ENCODE measurements at places on chromosomes 3 and 15. TPM values are rescaled to one million over a fixed set of nuclear protein-coding genes. Genes with fewer than 3 reads are reported as not detected.
A peak's percentile ranks its signal among the peaks of the same experiment; 100 is the strongest.

- no peak for DNase-seq
These were observed 393.6 kb upstream of the TPM1 start for GRCh38 chr15:62648954-62649353.

The TM4SF4 gene
- total RNA-seq, result 0.49 TPM

- DNase-seq, result peak; percentile 79
These were observed 89.7 kb downstream of the AQP9 start for GRCh38 chr15:58227706-58228543.

DNA sequence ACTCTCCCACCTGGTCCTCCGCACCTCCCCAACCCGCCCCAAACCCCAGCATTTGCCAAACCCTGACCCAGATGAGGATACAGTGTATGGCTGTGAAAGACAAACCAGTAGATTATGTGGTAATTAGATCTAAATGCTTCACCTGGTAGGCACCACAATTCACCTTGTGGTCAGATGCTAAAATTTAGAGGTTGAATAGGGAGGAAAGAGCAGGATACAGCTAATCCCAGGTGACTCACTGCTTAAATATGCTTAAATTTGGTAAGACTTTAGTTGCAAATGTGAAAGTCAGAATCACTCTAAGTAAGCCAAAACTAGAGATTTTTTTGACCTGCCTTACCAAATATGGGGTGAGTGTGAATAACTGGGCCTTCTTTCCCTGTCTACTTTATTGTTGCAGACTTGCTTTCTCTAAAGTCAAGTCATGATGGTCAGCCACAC lies 105.5 kb downstream of the MME start:
- DNase-seq, result no peak

The UCN2 gene
- not detected for total RNA-seq

The HTR3E gene
- total RNA-seq, result not detected

- DNase-seq, result no peak
These were observed 127.8 kb downstream of the HCN4 start for GRCh38 chr15:73240866-73241499.

DNA sequence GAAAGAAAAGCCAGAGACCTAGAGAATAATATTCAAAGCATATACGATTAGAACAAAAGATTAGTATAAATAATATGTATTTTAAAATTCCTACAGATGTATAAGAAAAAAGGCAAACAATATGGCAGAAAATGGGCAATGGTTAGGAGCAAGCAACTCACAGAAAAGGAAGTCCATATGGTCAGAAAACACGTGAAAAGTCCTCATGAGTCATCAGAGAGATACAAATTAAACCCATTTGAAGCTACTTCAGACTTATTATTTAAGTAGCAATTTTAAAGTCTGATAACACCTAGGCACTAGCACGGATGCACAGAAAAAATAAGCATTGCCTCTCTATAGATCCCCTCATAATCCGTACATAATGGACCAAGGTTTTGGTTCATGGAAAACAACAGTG lies 25.6 kb downstream of the SLC7A14 start:
- no peak for DNase-seq

- peak; percentile 39 for DNase-seq
These were observed 1.6 kb upstream of the PPM1L start for GRCh38 chr3:160754371-160754854.

DNA sequence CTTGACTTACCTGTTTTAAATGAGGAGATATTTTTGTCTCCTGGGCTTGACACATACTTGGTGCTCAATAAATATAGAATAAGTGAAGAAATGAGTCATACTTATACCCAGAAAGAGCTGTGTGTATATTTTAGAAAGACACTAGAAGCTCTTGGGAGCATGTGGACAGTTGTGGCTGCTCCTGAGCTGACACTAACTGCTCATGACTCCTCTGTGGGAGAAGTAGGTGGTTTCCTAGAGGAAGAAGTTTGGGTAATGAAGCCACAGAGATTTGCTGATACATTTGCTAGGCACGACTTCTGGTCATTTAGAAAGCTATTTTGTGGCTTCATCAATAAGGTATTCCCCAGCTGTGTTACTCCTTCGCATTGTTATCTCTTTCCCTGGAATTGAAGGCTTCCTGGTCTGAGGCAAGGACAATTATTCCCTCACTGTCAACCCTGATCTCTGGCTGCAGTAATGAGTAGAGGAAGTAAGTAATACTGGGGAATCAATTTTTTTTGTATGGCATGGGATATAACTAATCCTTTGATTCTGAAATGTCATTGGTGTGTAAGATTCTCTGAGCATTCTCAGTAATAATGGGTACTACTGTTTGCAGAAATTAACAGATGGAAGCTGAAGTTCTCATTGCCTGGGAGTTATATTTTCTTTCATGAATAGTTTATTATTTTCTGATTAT lies 79.6 kb upstream of the DCBLD2 start:
- no peak for DNase-seq

The CYP1A2 gene
- total RNA-seq, result 0.32 TPM

- DNase-seq, result no peak
These were observed 928.5 kb upstream of the ROBO1 start for GRCh38 chr3:80696280-80696679.

DNA sequence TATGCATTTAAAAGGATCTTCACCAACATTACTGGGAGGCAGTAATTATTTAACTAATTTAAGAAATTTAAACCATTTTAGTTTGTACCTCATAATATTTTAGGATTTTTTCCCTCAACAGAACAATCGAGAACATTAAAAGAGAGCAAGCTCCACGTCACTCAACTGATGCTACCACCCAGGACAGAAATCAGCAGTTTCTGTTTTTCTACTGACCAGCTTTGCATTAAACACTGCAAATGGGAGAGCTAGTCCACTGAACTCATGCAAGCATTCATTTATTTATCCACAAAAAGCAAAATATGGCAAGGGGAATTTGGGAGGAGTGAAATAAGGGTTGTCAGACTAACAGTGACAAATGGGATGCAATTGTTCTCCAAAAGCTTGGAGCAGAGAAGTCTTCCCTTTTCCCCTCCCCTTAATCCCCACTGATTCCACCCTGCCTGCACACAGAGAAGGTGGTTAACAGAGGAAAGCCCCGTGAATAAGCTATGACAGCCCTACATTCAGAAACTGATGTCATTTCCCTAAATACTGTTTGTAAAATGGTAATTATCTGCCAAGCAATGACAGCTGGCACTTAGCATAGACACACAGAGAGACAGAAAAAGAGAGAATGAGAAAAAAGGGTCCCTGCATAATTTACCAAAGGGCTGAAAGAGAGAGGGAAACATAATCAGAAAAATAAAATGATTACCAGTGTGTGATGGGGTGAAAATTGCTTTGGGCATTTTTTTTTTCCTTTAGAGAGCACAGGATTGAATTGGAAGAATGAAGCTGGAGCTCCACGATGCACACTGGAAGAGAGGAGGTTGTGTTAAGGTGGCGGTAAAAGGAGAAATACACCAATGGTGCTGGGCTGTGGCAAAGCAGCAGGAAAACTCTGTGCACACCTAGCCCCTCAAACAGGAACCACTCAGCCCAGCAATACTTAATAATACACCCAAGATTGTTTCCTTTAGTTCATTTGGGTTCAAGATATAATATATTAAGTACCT lies 777.4 kb downstream of the TUSC7 start:
- DNase-seq, result no peak

GRCh38 chr15:88490036-88490435 lies 22.5 kb downstream of the MRPS11 start:
- DNase-seq, result no peak

The CCDC191 gene
- total RNA-seq, result 4.1 TPM

GRCh38 chr3:169466990-169467389 lies 196.5 kb downstream of the MECOM start:
- DNase-seq, result no peak

GRCh38 chr15:57611123-57611522 lies 19.4 kb downstream of the MYZAP start:
- DNase-seq, result no peak

DNA sequence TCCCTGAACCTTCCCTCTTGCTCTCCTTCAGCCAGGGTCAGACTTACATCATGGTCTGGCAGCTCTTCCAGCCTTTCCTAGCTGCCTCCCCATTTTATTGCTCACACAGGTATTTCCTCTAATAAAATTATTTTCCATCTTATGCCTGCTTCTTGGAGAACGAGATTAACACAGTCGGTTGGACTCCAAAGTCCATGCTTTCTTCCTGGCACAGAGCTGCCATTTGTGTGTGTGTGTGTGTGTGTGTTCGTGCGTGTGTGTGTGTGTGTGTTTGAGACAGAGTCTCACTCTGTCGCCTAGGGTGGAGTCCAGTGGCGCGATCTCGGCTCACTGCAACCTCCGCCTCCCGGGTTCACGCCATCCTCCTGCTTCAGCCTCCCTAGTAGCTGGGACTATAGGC lies 15.5 kb downstream of the FSD2 start:
- DNase-seq, result no peak

The MAP3K13 gene
- 37.6 TPM for total RNA-seq

GRCh38 chr3:121592856-121593702 lies at the start of gene FBXO40:
Gene FBXO40 (plus strand): TSS chr3:121593379. CDS start chr3:121620576, 27,197 bp downstream.
- no peak for DNase-seq

DNA sequence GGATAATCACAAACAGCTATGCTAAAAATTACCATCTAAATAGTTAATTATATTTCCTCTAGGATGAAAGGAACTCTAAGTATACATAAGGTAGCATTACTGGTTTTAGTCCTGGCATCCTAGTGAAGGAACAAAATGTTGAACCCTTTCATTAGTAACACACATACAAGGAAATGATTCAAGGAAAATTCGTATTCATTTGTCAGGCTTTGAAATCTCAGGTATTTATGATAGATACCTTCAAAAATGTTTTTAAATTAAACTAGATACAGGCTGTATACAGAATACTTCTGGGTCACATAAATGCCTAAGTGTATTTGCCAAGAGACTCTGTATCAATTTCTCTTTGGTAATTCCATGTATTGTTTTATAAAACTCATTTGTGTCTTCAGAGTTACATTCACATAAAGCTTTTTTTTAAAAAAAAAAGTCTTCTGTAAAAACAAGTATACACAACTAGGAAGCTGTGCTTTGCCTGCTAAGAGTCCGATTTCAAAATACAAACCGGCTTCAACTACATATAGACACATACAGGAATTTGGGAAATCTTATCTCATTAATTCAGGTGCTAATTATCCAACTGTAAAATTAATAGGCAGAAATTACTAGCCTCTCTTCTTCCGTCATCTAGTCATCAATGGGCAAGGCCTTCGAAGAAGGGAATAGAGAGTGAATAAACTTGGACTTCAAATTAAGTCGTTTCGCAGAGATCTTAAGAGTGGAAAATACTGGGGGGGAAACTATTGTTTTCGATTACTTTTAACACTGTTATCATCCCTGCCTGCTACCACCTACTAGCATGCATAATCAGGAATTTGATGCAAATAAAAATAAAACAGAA lies 1.3 kb downstream of the SECISBP2L start:
- DNase-seq, result no peak

The GXYLT2 gene
- total RNA-seq, result 8.4 TPM

The CELSR3 gene
- 1.2 TPM for total RNA-seq

- DNase-seq, result no peak
These were observed 64.5 kb upstream of the ZNF280D start for GRCh38 chr15:56797720-56798275.

DNA sequence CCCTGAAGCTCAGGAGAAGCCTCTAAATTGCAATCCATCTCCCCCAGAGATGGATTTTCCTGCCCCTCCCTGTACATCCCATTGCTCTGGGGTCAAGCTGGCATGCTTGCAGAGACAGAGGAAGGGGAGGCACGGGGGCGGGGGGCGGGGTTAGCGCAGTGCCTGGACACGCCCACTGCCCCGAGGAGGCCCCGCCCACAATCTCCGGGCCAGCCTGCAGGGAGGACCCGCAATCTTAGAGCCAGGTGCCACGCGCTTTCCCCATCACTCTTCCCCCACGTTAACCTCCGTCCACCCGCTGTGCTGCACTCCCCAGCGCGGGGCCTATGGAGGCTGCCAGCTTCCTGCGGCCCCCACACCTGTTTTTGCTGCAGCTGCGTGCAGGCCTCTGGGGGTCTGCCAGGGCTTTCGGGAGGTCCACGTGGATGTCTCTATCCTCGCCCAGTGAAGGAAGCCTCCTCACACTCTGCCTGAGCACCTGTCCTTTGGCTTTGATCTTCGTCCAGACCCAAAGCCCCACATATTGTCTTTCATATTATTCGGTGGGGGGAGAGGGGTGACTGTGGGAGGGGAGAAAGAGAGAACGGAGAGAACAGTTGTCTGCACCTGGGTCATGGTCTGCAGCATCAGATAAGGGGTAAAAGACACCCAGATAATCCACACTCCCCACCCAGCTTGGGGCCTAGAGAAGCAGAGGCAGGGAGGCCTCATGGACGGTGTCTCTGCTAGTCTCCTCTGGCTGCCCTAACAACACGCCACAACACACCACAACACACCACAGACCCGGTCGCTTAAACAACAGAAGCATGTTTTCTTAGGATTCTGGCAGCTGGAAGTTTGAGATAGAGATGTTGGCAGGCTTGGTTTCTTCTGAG lies 118.0 kb upstream of the MEF2A start:
- peak; percentile 55 for DNase-seq

DNA sequence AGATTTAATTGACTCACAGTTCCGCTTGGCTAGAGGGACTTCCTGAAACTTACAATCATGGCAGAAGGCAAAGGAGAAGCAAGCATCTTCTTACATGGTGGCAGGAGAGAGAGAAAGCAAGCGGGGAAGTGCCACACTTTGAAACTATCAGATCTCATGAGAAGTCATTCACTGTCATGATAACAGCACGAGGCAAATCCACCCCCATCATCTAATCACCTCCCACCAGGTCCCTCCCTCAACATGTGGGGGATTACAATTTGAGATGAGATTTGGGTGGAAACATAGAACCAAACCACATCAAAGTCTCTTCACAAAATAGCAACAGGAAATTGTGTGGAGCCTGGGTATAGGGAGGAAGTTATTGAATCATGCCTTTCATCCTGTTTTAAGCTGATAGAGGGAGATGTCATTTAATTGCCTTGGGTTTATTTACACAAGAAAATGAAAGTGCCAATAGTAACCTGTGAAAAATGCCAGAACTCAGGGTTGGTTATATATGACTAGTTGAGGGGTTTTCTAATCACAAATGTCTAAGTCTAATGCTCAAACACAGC lies 624.8 kb upstream of the LMCD1 start:
- no peak for DNase-seq

- no peak for DNase-seq
These were observed 102.9 kb downstream of the FNDC3B start for GRCh38 chr3:172142051-172142863.

DNA sequence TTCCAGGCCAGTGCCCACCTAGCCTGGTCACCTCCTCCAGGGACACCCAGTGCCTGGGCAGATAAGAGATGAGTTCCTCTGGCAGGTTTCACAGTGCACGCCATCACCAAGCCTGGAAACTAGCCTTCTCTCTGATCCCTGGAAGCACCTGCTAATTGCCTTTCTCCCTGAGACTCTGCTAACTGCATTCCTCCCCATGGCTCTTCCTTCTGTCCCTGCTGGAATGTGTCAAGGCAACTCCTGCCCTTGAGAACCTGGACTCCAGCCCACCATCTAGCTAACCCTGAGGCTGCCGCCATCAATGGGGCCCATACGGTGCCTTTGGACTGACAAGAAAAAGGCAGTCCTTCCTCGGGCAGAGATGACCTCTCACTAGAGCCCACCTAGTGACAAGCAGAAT lies 18.5 kb downstream of the VIPR1 start:
- no peak for DNase-seq
